ENCODE measurements at places on chromosomes 13 and 19.
A peak's percentile ranks its signal among the peaks of the same experiment; 100 is the strongest.

GRCh38 chr19:43306097-43306496 is 36.8 kb upstream of the PSG9 start:
- peak; percentile 68 for DNase-seq

DNA sequence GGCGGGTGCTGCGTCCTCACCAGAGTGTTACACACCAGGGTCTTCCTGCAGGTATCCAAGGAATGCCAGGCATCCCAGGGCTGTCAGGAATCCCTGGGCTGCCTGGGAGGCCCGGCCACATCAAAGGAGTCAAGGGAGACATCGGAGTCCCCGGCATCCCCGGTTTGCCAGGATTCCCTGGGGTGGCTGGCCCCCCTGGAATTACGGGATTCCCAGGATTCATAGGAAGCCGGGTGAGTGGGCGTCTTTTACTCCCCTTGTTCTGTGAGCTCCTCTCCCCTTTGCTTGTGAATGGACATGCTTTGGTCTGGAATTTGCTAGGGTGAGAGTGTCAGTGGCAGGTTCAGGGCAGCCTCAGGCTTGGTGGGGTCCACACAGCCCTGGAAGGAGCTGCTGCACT is 75.9 kb downstream of the RAB20 start:
- DNase-seq = peak; percentile 27

GRCh38 chr19:50418176-50419021 is at the start of gene SPIB:
TSS of gene SPIB (plus strand) at chr19:50418938. CDS start at chr19:50418963, 25 bp downstream.
- no peak for DNase-seq

DNA sequence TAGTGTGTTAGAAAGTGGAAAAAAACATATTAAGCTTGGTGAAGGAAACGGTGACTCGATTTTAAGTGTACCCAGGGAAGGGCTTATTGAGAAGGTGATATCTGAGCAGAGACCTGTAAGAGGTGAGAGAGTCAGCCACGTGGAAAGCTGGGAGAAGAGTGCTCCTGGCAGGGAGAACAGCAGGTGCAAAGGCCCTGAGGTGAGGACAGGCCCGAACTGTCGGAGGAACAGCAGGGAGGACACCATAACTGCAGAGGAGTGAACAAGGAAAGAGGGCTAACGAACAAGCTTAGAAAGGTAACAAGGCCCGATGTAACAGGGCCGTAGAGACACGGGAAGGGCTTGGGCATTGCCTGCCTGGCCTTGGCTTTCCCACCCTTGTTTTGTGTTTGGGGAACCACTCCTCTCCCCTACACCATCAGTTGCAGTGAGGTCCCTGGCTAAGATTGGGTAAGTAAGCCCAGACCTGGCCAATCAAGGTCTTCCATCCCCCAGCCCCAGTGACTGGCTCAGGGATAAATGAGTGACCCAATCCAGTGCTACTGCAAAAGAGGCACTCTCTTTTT is 7.3 kb downstream of the ATP4A start:
- no peak for DNase-seq

DNA sequence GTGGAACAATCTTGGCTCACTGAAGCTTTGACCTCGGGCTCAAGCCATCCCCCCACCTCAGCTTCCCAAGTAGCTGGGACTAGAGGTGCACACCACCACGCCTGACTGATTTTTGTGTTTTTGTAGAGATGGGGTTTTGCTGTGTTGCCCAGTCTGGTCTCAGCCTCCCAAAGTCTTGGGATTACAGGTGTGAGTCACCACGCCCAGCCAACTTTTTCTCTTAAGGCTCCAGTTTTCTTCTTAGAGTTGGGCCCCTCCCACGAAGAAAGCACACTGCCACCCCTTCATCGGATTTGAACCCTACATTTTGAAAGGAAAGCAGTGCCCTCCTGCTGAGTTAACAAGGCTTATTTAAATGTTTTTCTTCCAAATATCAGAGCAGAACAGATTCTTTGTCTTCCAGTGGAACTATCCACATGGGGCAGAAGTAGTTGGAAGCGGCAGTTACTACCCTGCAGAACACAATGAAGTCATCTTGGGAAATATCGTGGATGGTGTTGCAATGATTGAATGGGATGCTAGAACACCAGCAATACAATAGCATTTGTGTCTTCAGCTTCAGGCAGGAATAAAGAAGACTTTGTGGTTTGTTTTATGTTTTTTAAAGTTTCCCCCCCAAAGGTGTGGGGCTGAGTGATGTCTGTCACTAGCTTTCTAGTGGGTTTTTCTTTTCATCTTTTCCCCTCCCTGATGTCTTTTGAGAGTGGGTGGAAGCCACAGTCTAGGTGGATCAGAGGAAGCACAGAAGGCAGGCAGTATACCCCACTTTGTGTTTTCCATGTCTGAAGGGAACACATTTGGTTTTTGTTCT is 8.9 kb downstream of the ACTN4 start:
- DNase-seq = peak; percentile 65

DNA sequence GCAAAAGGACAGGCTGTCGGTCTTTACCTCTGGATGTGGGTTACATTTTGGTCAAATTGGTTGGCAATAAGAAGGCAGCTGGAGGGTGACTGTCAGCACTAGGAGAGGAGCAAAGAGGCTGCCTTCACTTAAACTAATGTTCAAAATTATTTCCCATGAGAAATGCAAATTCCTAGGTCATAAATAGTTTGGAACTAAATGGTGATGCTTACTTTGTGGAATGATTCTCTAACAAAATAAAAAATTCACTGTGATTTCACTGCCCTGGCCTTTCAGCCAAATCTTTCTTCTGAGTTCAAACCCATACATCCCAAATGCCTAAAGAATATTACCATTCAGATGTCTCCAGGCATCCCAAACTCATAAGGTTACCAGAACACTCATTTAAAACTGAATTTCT is 25.0 kb upstream of the OXGR1 start:
- no peak for DNase-seq

GRCh38 chr19:38839816-38840582 is 8.4 kb upstream of the ECH1 start:
- DNase-seq = peak; percentile 37

- no peak for DNase-seq
These were observed 10.8 kb downstream of the CLEC4M start for GRCh38 chr19:7773841-7774240.

DNA sequence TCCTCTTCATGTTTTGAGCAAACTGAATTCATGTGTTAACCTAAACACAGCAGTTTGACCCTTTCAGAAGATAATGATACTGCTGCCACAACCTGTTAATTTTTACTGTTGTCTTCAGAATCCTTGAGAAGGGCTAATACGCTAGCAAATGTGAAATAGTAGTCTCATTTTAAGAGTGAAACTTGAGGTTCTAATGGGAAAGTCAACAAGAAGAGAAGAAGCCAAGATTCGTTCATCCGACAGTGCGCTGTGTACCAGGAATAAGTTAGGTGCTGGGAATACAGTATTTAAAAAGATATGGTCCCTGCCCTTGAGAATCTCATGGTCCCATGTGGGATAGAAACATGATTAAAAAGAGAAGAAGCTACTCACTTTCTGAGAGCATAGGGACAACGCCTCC is 134.4 kb downstream of the KL start:
- no peak for DNase-seq

DNA sequence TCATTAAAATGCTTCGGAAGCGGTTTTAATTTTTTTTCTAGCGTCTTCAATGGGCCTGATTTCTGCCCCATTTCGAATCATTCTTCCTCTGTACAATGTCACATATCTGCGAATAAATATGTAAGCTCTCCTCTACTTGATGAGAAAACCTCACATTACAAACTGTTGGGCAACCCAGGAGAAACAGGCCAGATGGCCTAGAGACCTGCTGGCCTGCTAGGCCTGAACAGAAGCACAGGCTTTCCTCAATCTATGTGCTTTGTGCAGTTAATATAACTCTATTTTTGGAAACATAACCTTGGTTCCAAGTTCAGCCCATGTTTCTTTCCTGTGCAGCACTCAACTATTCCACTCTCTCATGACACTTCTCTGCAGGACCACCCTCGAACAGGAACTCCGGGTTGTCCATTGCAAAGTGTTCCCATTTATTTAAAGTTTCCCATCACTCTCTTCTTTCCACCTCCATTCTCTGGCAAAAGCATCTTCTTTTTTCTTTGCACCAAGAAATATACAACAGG is 42.0 kb downstream of the DCLK1 start:
- no peak for DNase-seq

- no peak for DNase-seq
These were observed 247.3 kb downstream of the GGACT start for GRCh38 chr13:100341327-100341726.

DNA sequence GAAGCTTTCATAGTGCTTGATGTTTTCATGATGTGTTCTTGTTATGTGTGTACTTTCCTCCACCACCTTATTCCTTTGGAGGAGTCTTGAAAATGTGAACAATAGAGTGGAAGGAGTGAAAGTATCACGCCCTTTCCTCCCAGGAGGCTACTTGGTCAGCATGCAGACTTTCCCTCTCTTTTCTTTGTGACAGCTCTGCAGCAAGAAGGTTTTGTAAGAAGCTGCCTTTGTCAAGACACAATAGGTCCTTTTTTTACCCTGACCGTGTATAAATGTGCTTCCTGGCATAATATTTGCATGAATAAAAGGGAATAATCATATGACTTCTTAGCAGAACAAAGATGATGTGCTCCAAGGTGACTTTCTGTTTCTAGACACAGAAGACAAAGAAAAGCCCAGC is 882.6 kb upstream of the SLITRK5 start:
- no peak for DNase-seq

GRCh38 chr19:35019144-35019543 is 11.1 kb upstream of the SCN1B start:
- DNase-seq = no peak

GRCh38 chr13:38341149-38341692 is 8.4 kb upstream of the UFM1 start:
- DNase-seq = no peak

DNA sequence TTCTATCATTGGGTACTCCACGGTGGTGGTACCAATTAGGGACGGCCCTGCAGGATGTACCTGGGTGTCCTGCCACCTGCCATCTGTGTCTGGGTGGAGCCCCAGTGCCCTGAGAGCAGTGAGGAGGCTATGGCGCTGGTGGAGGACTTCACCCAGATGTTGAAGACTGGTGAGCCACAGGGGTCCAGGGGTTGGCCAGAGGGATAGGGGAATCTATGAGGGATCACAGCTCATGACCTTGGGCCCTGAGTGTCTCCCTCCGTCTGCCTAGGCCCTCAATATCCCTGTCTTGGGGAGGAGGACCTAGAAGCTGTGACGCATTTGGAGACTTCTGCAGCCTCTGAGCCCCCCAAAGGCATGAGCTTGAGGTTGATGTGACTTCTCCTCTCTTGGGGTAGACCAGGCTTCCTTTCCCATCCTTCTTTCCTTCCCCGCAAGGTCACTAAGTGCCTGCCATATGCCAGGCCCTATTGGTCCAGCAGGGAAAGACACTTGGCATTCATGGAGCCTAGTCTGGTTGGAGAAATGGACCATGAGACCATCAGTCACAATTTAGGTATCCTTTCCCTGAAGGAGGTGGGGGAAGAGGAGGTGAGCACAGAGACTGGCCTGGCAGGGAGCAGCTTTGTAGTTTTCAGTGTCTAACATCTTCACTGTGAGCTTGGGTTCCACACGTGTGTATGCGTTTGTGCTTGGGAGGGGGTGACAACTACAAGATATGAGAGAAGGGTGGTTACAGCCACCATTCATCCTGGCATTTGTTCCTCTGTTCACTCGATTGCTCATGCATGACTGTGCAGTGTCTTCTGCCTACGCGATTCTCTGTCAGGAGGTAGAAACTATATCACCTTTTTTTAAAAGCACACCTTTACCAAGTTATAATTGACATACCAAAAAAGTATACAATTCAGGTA is 5.1 kb upstream of the MZF1 start:
- DNase-seq = no peak

DNA sequence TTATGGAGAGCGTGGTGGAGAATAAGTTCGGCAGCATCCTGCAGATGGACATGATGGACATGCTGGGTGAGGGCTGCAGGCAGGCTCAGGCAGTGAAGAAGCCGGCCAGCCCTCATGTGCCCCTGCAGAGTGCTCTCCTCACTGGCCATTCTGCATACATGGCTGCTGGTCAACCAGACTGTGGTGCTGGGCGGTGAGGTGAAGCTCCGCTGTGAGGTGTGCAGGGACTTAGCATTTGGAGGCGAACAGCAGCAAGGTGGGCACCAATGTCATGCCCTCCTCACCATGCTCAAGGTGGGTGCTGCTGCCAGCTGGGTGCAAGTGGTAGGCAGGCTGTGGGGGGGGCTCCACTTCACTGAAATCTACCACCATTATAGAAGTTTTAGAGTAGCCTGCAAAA is 5.7 kb upstream of the ZNF492 start:
- no peak for DNase-seq

GRCh38 chr13:23609414-23609760 is 39.2 kb downstream of the TNFRSF19 start:
- DNase-seq = peak; percentile 51

DNA sequence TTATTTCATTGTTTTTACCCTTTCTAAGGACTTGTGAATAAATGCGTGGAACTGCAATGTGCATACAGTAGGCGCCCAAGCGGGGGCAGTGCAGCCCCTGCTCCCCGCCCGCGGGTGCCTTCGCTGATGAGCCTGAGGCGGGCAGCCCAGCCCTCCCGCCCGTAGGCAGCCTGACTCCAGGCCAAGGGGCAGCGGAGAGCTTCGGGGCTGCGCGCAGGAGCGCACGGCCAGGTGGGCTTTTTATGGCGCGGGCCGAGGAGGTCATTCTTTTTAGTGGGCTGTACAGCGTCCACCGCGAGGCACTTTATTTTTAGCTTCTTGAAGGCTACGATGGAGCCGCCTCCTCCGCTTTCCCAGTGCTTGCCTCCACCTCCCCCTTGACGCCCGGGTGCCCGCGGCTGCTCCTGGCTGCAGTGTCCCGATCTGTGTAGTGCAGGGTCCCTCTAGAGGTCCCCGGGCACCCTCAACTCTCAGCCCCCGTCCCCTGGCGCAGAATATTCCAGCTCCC is 60.5 kb downstream of the CCNE1 start:
- no peak for DNase-seq

DNA sequence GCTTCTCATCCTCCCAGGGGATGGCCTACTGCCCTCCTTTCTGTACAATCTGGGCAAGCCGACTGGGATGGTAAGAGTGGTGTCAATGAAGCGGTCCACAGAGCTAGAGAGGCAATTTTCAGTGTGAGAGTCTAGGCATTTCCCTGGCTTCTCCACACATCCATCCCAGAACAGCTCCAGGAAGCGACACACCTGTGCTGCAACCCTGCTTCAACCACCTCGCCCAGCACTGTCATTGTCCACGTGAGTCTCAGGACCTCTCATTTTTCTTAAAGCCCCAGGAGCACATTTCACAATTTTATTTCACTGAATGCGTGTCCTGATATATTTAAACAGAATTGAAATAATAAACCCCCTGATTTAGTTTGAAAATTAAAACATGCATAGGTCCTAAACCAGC is 15.5 kb upstream of the UBL3 start:
- no peak for DNase-seq

- no peak for DNase-seq
These were observed 31.7 kb downstream of the RASA3 start for GRCh38 chr13:114100446-114101357.

- no peak for DNase-seq
These were observed 488.8 kb upstream of the ATXN8OS start for GRCh38 chr13:69618838-69619237.

DNA sequence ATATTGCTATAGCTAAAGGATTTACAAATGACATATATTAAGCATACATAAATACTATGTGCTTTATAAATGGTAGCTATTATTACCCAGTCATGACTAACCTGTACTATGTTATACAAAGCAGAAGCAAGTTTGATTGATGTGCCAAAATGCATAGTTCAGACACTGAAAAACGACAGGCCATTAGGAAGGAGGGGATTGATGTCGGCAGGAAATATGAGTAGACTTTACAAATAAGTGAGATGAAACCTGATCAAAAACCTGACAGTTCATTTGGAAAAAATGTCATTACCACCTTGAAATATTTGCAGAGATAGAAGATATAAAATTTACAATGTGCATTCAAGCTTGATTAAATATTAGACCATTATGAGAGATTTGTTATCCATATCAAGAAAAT is 38.8 kb upstream of the TPP2 start:
- no peak for DNase-seq

- peak; percentile 67 for DNase-seq
These were observed 1.3 kb upstream of the ZIC2 start for GRCh38 chr13:99980201-99980823.
